Activated T-helper 2 cell treated with anti-CD3 and anti-CD28 coated beads, Interferon-gamma antibody, Interleukin-2, Interleukin-4, amounts not matched to agents 10 μg/mL and 5 μg/mL and 100 μg/mL, durations not matched to agents 14 hours and 24 hours and 36 hours (primary cell): ENCODE measurements at places on chromosomes 5 and 9. TPM values are rescaled to one million over a fixed set of nuclear protein-coding genes. Genes with fewer than 3 reads are reported as not detected.

GMCL2 gene
- total RNA-seq, result not detected in 2 replicates

DNA sequence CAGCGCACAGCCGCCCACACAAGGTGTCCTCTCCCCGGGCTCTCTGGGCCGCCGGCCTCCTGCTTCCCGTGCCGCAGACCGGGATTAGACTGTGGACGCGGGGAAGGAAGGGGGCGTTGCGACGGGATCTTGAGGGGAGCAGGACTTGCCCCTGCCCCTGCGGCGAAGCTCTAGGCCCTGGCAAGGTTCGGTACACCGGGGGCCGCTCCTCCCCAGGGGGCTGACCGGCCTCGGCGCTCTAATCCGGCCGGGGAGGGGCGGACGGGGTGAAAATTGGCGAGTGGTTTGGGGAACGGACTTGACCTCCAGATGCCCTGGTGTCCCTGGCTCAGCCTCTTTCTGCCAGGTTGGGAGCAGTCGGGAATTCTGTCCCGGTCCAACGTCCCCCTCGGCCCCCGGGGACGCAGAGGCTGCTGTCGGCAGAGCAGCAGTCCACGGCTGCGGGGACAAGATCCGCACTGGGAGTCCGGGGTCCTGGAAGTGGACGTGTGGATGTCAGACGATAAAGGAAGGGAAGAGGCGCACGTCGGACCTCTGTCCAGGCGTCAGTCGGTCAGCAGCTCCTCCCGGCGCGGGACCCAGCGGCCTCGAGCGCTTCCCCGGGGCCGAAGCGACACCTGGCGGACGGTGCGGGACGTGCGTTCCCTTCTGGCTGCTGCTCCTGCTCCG lies 1.9 kb upstream of the CNTFR start:
- peaks cover 69% of the 10 kb centered on the region for H3K27me3 ChIP-seq
- no peak overlapping the region for H3K4me3 ChIP-seq
- H3K36me3 ChIP-seq, result no peaks in the 10 kb centered on the region
- H3K27ac ChIP-seq, result no peak overlapping the region
- H3K4me1 ChIP-seq, result peaks cover 2% of the 10 kb centered on the region
- DNase-seq, result peak; percentile 67

DNA sequence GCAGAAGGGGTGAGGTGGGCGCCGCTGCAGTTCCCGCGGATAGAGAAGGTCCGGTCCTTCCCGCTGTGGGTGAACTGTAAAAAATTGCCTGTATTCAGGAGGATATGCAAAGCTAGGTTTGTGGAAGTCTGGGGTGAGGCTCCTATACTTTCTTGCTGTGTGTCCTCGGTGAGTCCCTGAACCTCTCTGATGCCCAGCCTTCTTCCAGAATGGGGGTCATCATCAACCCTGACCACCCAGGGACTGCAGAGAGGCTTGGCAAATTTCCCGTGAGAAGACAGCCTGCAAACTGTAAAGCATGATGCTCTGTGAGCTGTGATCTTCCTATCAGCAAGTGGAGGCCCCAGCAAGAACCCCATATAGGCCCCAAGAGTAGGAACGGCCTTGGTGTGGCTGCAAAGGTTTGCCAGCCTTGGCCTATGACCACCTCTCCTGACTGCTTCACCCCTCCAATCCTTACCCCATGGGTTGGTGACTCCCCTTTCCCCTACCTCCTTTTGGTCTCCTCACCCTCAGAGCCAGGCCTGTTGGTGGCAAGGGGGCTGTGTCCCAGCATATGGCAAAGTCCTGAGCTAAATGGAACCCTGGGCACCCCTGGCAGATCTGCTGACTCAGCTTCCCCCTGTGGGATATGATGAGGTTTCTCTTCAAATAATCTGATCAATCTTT lies 760 bp downstream of the ALDH1B1 start:
- H3K27ac ChIP-seq, result peak overlapping the region; percentile 90
- H3K4me3 ChIP-seq, result peak overlapping the region; percentile 96
- DNase-seq, result no peak
- peaks cover 22% of the 10 kb centered on the region for H3K27me3 ChIP-seq
- peaks cover 27% of the 10 kb centered on the region for H3K36me3 ChIP-seq

DNA sequence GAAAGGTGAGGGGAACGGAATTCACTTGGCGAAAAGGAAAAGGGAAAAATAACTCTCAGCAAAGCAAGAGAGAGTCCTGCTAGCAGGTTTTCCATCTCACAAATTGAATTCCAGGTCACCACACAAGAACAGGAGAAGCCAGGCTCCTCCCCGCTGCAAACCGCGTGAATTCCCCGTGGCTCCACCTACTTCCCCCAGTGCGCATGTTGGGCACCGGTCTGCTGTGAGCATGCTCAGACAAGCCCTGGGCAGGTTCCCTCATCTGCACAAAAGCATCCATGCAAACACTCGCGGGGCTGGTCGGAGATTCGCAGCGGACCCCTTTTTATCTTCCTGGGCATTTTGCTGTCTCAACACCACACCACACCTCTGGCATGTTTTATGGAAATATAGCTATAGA lies 58.5 kb upstream of the S1PR3 start:
- no peak overlapping the region for H3K27ac ChIP-seq
- H3K36me3 ChIP-seq, result no peaks in the 10 kb centered on the region
- H3K27me3 ChIP-seq, result peaks cover 55% of the 10 kb centered on the region
- DNase-seq, result no peak
- peaks cover 1% of the 10 kb centered on the region for H3K4me1 ChIP-seq

DNA sequence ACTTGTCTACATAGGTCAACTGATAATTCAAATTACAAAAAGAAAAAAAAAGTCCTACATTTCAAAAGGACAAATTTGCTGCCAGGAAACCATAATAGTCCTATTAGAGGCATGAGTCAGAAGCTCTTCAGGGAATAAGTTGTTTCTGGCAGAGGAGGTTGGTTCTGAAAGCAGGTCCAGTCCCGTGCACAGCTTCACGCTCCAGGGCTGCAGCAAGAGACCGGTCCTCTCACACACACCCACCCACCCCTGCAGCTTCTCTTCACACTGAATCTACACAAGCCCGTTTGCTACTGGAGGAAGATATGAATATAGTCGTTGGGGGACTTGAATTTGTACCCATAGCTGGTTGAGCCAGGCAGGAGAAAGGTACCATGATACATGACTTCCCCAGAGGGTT lies 36.9 kb upstream of the SLC1A3 start:
- no peak for DNase-seq
- peaks cover 3% of the 10 kb centered on the region for H3K27me3 ChIP-seq
- no peak overlapping the region for H3K27ac ChIP-seq

DNA sequence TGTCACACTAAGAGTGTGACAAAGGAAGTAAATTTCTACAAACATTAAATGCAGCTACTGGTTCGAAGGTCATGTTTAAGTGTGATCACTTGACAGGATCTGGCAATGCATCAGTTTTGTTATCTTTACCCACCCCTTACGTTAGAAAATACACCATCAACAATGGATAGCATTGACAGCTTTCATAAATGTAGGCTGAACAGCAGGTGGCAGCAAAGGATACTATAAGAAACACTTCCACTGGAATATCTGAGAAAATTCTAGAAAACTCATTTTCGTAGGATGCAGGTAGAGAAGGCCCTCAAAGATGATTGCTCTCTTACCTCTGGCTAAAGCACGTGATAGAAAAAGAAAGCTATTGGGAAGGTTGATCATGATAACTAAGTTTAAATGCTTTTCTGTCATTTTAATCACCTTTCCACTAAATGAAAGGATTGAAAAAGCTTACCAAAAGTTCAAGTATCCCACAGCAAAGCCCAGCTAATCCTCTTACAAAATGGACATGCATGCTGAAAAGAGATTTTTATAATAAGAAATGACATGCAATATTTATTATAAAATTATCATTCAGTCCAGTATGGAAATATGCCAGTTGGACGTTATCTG lies 292.5 kb downstream of the PARP8 start:
- peaks cover 12% of the 10 kb centered on the region for H3K27me3 ChIP-seq
- no peak for DNase-seq
- no peak overlapping the region for H3K27ac ChIP-seq
- peaks cover 6% of the 10 kb centered on the region for H3K4me1 ChIP-seq

DNA sequence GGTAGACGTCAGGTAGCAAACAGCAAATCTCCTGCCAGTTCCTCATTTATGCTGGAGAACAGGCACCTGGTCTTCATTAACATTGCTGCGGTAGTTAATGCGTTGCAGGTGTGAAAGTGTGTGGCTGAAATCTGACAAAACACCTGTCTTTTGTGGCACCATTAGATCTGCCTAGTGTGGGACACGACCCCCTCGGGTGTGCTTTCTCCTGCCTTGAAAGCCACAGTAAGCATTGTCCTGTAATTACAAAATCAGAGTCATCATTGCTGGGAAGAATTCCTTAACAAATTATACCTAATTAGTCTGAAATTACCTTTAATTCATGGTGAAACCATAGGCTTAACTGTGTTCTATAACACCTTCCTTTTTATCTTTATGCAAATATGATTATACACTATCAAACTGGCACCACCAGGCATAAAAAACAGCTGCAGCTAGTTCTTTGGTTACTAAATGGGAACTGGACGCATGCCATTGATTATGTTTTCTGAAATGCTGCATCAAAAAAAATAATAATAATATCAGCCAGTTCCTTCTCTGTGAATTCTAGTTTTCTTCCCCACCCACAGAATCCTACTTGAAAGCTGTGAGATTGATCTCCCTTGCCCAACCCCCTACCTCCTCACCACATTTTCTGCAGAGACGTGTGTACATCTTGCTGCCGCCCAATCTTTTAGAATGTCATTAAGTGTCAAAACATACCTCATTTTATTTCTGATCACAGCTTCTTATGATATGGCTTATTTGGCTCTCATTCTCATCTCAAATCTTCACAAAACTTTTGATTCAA lies 374.0 kb downstream of the NFIB start:
- H3K4me1 ChIP-seq, result no peaks in the 10 kb centered on the region
- no peak overlapping the region for H3K27ac ChIP-seq
- H3K27me3 ChIP-seq, result no peaks in the 10 kb centered on the region
- DNase-seq, result no peak
- no peaks in the 10 kb centered on the region for H3K36me3 ChIP-seq

DNA sequence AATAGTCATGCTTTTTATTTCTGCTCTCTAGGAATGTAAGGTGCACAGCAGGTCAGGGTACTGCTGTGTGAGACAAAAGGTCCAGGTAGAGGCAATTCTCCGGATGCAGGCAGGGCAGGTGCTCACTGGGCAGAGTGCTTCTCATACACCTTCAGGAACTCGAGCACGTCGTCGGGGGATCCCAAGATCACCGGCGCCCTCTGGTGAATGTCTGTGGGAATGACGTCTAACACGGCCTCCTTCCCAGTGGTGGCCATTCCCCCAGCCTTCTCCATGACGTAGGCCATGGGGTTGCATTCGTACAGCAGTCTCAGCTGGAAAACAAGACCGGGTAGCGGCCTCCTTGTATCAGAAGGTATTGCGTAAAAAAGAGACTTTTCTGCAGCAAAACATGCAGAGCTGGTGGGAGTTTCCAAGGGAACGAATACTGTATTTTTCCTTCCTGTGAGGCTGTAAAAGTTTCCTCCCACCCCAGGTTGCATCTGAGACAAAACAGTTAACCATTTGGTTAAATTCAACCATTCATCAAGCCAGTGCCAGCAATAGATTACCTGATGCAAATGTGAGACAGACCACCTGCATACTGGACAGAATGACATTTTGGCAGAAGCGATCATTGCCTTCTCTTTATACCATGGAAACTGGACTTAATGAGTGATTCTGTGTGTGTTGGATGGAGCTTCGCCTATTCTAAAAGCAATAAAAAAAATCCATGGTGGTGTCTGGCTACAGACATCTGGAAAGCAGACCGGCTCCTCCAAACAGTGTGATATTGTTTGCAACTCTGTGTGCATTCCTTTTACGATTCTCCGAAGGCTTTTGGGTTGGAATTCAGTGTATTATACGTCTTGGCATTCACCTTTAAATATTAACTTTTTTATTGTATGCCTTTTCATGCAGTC lies 9.9 kb upstream of the FBP2 start:
- peak; percentile 54 for DNase-seq
- H3K4me3 ChIP-seq, result no peak overlapping the region
- no peaks in the 10 kb centered on the region for H3K36me3 ChIP-seq
- no peak overlapping the region for H3K27ac ChIP-seq
- H3K27me3 ChIP-seq, result peaks cover 28% of the 10 kb centered on the region

DNA sequence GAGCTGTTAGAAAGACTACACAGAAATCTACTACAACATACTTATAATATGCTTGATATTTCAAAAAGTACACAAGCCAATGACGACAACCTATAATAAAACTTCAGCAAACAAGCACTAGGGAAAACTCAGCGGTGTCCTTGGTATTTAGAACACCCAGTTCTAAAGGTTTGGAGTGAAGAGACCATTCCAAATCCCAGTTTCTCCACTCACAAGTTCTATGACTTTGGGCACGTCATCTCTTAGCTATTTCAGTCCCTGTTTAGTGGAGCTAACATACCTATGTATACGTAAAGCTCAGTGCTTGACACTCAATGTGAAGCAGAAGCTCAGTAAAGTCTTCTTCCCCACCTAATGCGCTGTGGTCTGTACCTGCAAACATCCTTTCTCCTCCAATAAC lies 52.8 kb downstream of the MLLT3 start:
- H3K36me3 ChIP-seq, result peaks cover 4% of the 10 kb centered on the region
- no peak overlapping the region for H3K27ac ChIP-seq
- no peak for DNase-seq
- H3K4me1 ChIP-seq, result peaks cover 44% of the 10 kb centered on the region
- H3K4me3 ChIP-seq, result no peak overlapping the region

- H3K27ac ChIP-seq, result peak overlapping the region; percentile 76
- no peak for DNase-seq
- H3K36me3 ChIP-seq, result peaks cover 35% of the 10 kb centered on the region
These were observed 206.6 kb downstream of the PALM2AKAP2 start for GRCh38 chr9:109986521-109986991.

IRX2 gene
- not detected in 2 replicates for total RNA-seq

DNA sequence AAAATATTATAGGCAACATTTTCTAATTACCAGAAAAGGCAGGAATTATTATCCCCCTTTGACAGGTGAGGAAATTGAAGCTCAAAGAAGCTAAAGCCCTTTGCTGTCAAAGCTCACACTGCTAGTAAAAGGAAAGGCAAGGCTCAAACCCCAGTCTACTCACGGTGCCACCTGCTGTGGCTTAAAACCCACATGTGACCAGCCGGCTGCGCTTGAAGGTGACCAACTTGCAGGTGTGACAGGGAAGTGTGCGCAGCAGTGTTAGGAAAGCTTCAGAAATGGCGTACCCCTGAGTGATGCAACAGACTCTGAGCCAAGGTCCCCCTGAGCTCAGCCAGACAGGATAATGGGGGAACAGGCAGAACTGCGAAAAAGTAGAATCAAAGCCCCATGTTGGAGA lies 45.2 kb downstream of the PAX5 start:
- H3K4me1 ChIP-seq, result peaks cover 4% of the 10 kb centered on the region
- H3K27ac ChIP-seq, result no peak overlapping the region
- no peak for DNase-seq
- peaks cover 10% of the 10 kb centered on the region for H3K36me3 ChIP-seq
- peaks cover 56% of the 10 kb centered on the region for H3K27me3 ChIP-seq
